ENCODE measurements at places on chromosomes 12 and 14. TPM values are rescaled to one million over a fixed set of nuclear protein-coding genes. Genes with fewer than 3 reads are reported as not detected.

CISTR gene
- total RNA-seq = not detected

INHBC gene
- not detected for total RNA-seq

GRCh38 chr14:51094282-51094821 lies 553 bp downstream of the TRIM9 start:
- peaks cover 19% of the 10 kb centered on the region for H3K4me1 ChIP-seq
- peak overlapping the region; percentile 70 for H3K27ac ChIP-seq
- peaks cover 24% of the 10 kb centered on the region for H3K27me3 ChIP-seq
- H3K4me3 ChIP-seq = peak overlapping the region; percentile 38
- no peak for DNase-seq

- no peaks in the 10 kb centered on the region for H3K36me3 ChIP-seq
- H3K4me1 ChIP-seq = no peaks in the 10 kb centered on the region
- no peak for DNase-seq
- peaks cover 3% of the 10 kb centered on the region for H3K27me3 ChIP-seq
- H3K27ac ChIP-seq = no peak overlapping the region
- no peak overlapping the region for H3K4me3 ChIP-seq
Measured at GRCh38 chr12:5872745-5873144, 72.3 kb downstream of the ANO2 start.

- no peak overlapping the region for H3K4me3 ChIP-seq
- H3K27me3 ChIP-seq = peaks cover 60% of the 10 kb centered on the region
- H3K36me3 ChIP-seq = no peaks in the 10 kb centered on the region
Measured at GRCh38 chr12:5428332-5429221, 3.3 kb upstream of the NTF3 start.

DNA sequence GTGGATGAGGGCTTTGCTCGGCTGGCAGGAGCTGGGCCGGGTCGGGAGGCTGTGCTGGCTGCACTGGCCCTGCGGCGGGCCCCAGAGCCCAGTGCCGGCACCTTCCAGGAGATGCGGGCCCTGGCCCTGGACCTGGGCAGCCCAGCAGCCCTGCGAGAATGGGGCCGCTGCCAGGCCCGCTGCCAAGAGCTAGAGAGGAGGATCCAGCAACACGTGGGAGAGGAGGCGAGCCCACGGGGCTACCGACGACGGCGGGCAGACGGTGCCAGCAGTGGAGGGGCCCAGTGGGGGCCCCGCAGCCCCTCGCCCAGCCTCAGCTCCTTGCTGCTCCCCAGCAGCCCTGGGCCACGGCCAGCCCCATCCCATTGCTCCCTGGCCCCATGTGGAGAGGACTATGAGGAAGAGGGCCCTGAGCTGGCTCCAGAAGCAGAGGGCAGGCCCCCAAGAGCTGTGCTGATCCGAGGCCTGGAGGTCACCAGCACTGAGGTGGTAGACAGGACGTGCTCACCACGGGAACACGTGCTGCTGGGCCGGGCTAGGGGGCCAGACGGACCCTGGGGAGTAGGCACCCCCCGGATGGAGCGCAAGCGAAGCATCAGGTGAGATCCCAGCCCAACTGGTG lies 11.5 kb downstream of the ARHGEF40 start:
- no peak overlapping the region for H3K4me3 ChIP-seq
- no peak overlapping the region for H3K27ac ChIP-seq
- H3K4me1 ChIP-seq = peaks cover 13% of the 10 kb centered on the region
- DNase-seq = no peak

Data from transverse colon (tissue), 4 donors.